Activated CD8-positive, alpha-beta T cell treated with anti-CD3 and anti-CD28 coated beads for 36 hours (primary cell): ENCODE measurements at places on chromosomes 5 and 9. TPM values are rescaled to one million over a fixed set of nuclear protein-coding genes. Genes with fewer than 3 reads are reported as not detected.
A peak's percentile ranks its signal among the peaks of the same experiment; 100 is the strongest.

DNA sequence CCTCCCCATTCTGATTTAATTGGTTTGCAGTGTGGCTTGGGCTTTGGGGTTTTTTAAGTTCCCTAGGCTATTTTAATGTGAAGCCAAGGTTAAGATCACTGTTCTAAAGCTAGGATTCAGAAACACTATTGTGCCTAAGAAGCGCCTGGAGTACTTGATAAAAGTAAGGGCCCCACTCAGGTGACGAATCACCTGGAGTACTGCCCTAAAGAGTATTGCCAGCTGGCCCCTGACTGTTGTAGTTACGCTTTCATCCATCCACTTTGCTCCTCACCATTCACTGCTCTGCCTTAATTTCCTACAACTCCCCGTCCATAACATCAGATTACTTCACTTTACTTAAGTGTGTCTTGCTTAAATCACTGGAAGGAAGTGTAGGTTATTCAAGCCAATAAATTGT lies 119.3 kb downstream of the CD180 start:
- DNase-seq: no peak

- no peak for DNase-seq
Measured at GRCh38 chr5:117041926-117042595, 467.4 kb upstream of the SEMA6A start.

- peak; percentile 84 for DNase-seq
Measured at GRCh38 chr9:95127249-95128176, 190.0 kb downstream of the FANCC start.

DNA sequence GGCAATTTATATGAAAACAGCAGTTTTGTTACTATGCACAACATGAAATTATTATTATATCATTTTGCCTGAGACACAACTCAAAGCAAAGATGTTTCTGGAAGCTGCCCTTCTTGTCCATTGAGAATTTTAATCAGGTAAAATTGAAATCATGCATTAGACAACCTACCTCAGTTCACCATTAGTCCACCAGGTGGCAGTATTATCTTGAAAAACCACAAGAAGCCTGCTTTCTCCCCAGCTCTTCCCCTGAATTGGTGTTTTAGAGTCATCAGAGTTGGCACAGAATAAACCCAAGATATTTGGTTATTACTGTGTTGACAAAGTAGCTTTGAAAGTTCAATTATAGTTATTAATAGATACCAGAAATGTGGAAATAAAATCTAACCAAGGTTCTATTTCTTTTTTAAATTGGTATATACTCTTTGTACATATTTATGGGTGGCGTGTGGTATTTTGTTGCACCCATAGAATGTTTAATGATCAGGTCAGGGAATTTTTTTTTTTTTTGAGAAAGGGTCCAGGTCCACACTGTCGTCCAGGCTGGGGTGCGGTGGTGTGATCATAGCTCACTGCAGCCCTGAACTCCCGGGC lies 25.7 kb downstream of the UTP15 start:
- DNase-seq: peak; percentile 52

GRCh38 chr9:134243778-134244467 lies 79.6 kb upstream of the RNU6ATAC start:
- peak; percentile 60 for DNase-seq

DNA sequence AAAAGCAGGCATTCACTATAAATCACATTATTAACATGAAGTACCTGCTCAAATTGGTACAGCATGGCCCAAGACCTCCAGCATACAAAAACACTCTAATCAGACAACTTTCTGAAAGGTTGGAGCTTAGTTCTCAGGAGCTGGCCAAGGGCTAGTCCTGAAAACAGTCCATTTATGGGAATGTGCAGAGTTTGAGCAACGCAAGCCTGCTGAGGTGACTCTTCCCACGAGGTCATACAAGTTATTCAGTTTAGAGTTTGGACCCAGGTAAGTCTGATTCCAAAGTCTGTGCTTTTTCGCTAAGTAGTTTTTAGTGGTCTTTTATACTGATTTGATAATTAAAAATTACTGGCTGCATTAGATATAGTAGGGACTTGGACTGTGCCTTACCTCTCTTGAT lies 52.6 kb downstream of the AP3S1 start:
- no peak for DNase-seq

DNA sequence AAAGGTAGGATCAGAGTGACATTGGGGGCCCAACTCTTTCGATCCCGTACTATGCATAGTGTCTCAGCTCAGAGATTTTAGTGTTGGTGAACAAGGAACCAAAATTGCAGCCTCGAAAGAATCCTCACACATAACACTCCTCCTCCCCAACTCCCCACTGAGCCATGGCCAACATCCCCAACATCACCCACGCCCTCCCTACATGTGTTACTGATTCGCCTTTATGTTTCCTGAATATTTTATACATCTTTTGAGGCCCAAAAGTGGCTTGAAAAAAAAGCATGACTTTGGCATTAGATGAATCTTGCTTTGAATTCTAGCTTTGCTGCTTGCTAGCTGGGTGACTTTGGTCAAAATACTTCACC lies 45.2 kb downstream of the PLAC8L1 start:
- DNase-seq: no peak

DNA sequence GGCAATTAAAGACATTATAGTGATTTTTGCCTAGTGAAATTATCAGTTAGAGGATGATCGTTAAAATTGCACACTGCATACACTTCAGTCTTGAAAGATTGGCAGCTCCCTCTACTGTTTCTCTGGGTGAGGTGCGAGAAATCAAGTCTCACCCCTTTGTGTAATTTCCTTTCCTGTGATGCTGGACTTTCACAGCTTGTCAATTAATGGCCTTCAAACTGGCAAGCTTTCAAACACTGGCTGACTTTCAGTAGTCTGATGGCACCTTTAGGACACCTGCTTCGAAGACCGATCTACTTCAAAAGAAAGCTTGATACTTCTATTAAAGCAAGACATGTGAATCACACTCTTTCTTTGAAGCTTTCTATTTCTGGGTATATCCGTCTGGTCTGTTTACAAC lies 706.7 kb upstream of the PTPRD start:
- no peak for DNase-seq

- DNase-seq: no peak
Measured at GRCh38 chr9:70701163-70701562, 286.7 kb upstream of the KLF9 start.

DNA sequence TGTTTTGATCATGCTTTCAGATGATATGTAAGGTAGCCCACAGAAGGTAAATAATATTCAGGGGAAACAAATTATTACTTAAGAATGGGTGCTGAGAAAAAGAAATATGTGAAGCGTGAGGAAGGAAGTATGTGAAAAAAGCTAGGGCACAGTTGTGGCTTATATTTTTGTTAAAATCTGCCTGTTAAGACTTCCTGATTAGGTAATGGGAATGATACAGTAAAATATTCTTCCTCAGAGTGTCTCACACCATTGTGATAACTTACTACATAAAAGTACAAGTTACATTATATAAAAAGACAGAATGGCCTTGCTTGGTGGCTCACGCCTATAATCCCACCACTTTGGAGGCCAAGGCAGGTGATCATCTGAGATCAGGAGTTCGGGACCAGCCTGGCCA lies 18.7 kb upstream of the PARP8 start:
- no peak for DNase-seq

- DNase-seq: no peak
Measured at GRCh38 chr5:31957151-31957550, 217.0 kb downstream of the GOLPH3 start.

GRCh38 chr9:83544002-83544698 lies 5.9 kb upstream of the FRMD3 start:
- peak; percentile 3 for DNase-seq

- no peak for DNase-seq
Measured at GRCh38 chr5:1537603-1538154, 13.9 kb upstream of the LPCAT1 start.

DNA sequence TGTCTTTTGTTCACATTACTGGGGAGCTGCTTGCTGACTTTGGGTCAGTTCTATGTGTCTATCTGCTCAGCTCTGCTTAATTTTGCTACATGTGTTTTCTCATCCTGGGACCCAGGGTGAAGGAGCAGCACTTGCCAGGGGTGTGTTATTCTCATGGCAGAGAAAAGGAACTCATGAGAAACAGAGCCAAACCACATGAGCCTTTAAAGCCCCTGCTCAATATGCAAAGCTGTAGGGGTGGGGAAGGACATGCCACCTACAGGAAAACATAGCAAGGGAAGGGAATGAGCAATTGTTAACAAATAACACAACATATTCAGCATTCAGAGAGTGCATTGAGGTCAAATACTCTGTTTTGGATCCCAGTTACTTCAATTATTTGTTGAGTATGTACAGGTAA lies 290.9 kb downstream of the CDK5RAP2 start:
- no peak for DNase-seq

GRCh38 chr5:140256726-140257125 lies 46.2 kb downstream of the PFDN1 start:
- DNase-seq: no peak

- no peak for DNase-seq
Measured at GRCh38 chr9:95197692-95198271, 119.7 kb downstream of the FANCC start.

The MORN5 gene
- total RNA-seq: not detected

The SLC27A6 gene
- not detected for total RNA-seq

The BRD3 gene
- total RNA-seq: 32.7 TPM

The STPG3 gene
- not detected for total RNA-seq

The PKN3 gene
- total RNA-seq: 9.3 TPM

The AMBP gene
- not detected for total RNA-seq

The ENTPD2 gene
- not detected for total RNA-seq

The PCDHAC1 gene
- not detected for total RNA-seq

The CCNO gene
- not detected for total RNA-seq
